ENCODE measurements at places on chromosomes 2 and 18.

GRCh38 chr18:50092245-50092805 lies 102.6 kb downstream of the MYO5B start:
- DNase-seq = no peak

DNA sequence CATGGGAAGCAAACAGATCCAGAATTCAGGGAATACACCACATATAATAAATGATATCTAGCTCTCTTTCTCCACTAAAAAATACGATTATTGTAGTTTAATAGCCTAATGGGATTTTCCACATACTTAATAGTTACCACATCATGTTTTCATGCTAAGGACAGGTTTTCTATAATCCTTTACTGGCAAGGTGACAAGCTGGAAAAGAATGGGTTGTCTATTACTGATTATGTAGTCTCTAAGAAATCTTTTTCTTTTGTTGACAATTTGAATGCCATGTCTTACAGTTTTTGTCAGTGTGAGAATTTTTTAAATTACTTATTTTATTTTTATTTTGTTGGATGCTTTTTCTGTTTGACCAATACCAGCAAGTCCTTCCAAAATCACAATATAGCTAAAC lies 177.8 kb downstream of the GALNT13 start:
- no peak for DNase-seq

DNA sequence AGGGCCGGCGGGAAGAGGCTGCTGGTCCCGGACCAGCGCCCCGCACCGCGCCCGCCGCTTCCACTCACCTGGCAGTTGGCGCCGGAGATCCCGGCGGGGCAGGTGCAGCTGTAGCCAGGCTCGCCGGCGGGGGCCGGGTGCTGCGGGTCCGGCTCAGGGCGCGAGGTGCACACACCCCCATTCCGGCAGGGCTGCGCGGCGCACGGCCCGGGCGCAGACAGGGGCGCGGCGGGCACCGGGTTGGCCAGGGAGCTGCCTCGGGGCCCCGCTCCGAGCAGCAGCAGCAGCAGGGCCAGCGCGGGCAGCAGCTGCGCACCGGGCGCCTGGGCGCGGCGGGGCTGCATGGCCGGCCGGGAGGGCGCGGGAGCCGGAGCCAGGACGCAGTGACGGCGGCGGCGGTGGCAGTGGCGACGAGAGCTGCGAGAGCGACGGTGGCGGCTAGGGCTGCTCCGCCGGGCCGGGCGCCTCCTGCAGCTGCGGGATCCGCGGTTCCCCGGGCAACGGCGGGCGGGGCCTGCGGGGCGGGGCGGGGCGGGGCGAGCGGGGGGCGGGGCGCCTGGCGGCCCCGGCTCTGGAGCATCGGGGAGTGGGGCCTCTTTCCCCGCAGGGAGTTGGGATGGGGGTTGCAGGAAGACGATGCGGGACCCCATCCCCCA lies at the start of gene DNER:
Gene DNER, minus strand, starts transcription at position 476 of the 656 bp plus-strand sequence. Its CDS starts 132 bp downstream, at position 344.
- no peak for DNase-seq

DNA sequence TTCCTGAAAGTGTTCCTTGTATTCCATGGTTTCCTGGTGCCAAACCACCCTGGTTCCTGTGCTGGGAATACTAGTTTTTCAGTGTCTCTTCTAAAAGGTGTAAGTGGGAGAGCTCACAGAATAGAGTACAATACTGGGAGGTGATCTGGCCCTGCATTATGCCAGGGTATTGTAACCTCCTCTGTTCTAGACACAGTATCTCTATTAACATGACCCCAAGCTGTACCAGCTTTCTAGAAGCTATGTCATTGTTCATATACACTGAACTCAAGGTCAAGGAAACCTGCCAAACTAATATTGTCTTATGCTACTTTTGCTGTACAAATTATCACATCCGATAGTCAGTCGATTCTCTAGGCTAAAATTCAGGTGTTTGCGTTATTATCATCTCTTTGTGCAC lies 32.7 kb downstream of the SETBP1 start:
- DNase-seq = no peak

DNA sequence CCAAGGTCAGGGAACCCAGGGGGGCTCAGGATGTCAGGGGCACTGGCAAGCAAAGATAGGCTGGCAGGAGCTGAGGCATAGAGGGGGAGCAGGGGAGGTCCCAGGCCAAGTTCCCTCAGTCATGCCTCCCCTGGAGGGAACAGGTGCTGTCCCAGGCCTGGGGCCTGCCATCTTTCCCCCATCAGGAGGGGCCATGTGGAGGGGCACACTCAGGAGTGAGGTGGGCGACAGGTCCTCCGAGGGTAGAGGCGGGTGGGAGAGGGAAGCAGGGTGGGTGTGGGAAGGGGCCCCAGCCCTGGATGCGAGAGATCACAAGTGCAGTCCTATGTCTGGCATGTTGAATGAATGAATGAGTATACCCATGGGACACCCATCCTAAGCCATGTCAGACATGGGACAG lies 127.7 kb upstream of the GLI2 start:
- DNase-seq = no peak

GRCh38 chr2:64456293-64456692 lies 2.3 kb downstream of the LGALSL start:
- DNase-seq = no peak

DNA sequence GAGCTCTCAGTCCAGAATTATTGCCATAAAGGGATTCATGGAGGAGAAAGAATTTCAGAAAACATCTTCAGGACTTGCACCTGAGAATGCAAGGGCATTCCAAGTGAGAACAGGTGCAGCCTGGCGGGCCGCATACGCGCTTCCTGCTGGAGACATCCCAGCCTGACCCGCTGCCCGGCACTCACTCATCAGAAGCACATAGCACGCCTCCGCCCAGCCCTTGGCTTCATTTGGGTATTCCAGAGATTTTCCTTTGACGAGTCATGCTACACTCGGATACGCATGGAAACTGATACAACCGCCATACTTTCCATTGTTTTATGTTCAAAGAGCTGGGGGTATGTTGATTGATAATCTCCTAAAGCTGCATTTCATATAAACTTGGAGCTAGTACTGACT lies 228.0 kb upstream of the ID2 start:
- no peak for DNase-seq

GRCh38 chr2:240561325-240561971 lies 1.3 kb downstream of the DUSP28 start:
- no peak for DNase-seq

- no peak for DNase-seq
Measured at GRCh38 chr2:12126318-12126717, 379.9 kb downstream of the LPIN1 start.

GRCh38 chr2:80001701-80002101 lies 302.9 kb downstream of the LRRTM1 start:
- DNase-seq = no peak

GRCh38 chr18:63409301-63409700 lies 13.0 kb downstream of the VPS4B start:
- no peak for DNase-seq

All from esophagus squamous epithelium (tissue), 5 donors.